Vagina (tissue), 2 donors: ENCODE measurements at places on chromosomes 16 and 17.

- DNase-seq = no peak
Measured at GRCh38 chr16:25563700-25564099, 128.1 kb upstream of the HS3ST4 start.

- DNase-seq = no peak
Measured at GRCh38 chr17:12680407-12680897, 14.8 kb downstream of the MYOCD start.

- no peak for DNase-seq
Measured at GRCh38 chr17:80151333-80151732, 4.4 kb upstream of the EIF4A3 start.

- no peak for DNase-seq
Measured at GRCh38 chr16:9399573-9399972, 308.1 kb downstream of the HAPSTR1 start.

DNA sequence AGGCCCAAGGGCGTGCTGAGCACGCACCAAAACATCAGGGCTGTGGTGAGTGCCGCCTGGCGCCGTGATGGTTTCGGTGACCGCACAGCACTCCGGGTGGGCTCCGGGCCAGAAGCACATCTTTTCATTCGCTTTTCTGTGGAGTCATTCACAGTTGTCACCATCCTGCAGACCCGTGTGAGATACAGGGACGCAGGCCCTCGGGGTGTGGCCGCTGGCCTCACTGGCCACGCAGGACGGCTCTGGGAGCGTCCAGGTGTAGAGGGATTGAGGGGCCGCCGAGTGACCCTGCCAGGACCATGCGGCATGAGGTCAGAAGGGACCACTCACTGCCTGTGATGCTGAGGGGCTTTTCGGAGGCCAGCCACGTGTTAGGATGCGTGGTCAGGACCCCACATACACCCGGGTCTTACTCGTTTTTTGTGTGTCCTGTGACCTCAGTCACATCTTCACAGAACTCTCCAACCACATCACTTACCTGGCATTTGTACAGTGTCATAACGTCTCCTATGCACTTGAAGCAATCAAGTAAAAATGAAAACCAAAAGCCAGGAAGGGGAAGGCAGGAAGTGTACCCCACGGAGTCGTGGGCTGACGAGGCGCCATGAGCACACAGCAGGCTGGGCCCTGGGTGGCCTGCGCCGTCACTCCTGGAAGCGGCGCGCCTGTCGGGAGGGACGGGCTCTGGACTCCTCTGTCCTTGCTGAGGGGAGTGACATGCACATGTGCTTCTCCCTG lies 7.8 kb downstream of the ACSF3 start:
- DNase-seq = no peak
